Head of caudate nucleus (tissue), 42 donors: ENCODE measurements at places on chromosomes 16 and 17.

- no peak for DNase-seq
These were observed 20.5 kb downstream of the DEXI start for GRCh38 chr16:10921536-10922327.

GRCh38 chr17:17495536-17496188 is 533 bp downstream of the RASD1 start:
- no peak for DNase-seq

GRCh38 chr16:28573738-28574718 is 20.3 kb downstream of the SGF29 start:
- DNase-seq = no peak

DNA sequence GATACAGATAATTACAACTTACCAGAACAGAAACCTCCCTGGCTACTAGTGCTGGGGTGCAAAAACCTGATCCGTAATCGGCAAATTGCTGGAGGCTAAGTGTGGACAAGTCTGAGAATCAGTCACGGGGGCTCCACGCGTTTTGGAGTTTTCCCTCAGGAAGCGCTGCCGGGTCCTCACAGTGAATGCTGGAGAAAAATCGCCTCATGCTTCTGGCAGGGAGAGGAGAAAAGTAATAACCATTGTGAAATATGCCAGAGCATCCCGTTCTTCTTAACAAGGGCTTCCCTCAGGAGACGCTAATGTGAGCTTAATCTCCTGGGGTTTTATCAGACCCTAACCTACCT is 79.0 kb upstream of the CACNG5 start:
- DNase-seq = no peak

DNA sequence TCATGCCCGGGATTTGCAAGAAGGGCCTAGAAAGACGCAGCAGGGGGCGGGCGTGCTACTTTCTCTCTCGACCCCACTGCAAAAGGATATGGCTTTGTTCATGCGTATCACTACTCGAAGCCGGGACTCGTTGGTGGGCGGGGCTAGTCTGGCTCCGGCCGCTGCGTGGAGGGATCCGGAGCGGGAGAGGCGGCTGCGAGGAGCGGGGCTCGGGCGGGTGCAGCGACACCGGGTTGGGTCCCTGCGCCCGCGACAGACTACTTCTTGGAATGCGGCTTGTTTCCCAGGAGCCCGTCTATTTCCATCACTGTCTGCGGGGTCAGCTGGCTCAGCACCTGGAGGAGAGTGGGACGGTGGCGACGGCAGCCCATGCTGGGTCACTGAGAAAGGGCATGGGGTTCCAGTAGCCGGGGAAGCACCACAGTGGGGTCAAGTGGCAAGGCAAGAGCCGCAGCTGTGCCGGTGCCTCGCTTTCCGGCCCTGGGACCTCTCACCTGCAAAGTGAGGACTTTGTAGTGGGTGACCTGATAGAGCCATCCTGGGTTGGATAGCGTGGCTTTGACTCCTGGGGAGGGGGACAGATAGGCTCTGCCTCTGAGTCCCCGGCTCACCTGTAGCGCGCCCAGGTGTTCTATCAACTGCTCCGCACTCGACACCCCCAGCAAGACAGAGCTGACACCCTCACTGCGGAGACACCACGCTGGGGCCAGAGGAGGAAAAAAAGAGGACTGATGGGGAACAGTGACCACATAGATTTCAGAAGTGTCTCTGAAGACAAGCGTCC is 6.6 kb downstream of the KCNAB3 start:
- DNase-seq = peak; percentile 81

DNA sequence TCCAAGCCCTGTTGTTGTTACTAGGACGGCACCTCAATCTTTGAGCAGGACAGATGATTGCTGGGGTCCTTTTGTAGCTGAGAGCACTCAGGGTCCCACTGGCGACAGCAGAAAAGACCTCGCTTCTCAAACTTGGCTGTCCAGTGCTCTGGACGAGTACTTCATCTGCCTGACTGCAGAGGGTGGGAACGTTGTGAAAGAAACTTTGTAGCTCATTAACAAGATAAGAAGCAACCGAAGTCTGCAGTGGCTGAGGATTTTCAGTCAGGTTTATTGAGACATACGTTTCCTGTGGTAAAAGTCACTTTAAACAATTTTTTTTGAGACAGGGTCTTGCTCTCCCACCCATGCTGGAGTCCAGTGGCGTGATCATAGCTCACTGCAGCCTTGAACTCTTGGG is 191.7 kb downstream of the PRKCB start:
- DNase-seq = no peak

- DNase-seq = no peak
These were observed 810 bp upstream of the GAN start for GRCh38 chr16:81313701-81314602.

- no peak for DNase-seq
These were observed 27.7 kb upstream of the CACNG5 start for GRCh38 chr17:66807182-66807581.

DNA sequence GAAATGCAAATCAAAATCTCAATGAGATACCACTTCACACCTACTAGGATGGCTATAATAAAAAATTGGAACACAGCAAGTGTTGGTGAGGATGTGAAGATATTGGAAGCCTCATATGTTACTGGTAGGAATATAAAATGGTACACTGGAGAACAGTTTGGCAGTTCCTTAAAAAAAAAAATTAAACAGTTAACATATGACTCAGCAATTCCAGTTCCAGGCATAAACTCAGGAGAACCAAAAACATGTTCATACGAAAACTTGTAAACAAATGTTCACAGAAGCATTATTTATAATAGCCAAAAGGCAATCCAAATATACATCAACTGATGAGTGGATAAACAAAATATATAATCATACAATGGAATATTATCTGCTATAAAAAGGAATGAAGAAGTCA is 28.2 kb downstream of the ZNF652 start:
- DNase-seq = no peak

DNA sequence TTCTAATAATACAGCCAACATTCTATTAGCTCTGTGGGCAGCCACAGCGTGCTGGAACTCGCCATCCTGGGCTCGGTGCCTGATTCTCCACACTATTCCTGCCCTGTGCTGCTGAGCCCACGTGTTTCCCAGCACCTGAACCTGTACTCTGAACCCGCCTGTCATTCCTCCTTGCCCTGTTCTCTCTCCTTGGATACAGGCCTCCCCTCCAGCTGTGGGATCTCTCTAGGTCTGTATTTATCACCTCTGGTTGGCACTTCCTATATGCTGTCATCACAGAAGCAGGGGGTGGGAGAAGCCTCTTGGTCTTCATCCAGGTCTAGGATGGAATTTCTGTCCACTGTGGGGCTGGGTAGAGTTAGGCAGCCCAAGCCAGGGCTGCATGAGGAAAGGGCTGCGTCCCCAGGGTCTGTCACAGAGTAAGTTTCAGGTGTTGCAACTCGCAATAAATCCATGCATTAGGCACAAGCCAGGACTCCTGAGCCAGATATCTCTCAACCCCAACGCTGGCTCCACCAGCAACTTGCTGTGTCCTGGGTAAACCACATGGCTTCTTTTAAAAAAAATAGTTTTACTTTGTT is 56.0 kb downstream of the ABAT start:
- DNase-seq = no peak

- no peak for DNase-seq
These were observed 7.4 kb downstream of the ASGR2 start for GRCh38 chr17:7107012-7107754.

GRCh38 chr17:22669721-22670120 is 977.4 kb downstream of the KCNJ18 start:
- DNase-seq = no peak

DNA sequence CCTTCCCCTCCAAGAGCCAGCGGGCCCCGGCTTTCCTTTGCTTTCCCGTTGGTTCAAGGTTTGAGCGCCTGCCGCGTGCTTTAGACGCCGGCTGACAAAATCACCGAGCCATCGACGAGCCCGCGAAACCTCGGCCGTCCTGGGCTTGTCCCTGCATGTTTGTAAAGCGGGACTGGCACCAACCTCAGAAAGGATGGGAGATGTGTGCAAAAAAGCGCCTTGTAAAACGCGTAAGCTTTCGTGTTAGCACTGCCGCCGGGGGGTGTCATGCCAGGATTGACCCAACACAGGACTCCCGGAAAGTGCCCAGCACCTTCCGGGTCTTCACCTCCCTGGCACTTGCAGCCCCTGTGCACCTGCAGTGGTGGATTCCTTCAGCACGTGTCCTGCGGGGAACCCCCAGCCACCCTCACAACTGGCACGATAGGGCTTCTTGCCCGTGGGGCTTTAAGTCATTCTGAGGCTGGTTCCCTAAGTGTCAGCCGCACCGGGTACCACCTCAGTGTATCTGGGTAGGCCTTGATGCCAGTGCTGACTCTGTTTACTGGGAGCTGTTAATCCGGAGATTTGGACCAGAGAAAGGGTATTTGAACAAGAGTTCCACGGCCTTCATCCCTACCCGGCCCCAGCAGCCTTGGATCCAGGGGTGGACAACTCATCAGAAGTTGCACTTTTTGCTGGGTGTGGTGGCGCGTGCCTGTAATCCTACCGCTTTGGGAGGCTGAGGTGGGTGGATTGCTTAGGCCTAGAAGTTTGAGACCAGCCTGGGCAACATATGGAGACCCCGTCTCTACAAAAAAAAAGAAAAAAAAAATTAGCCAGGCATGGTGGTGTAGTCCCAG is 817 bp downstream of the NDUFAF8 start:
- DNase-seq = no peak

- DNase-seq = no peak
These were observed 7.6 kb downstream of the EPN2 start for GRCh38 chr17:19244781-19245180.

DNA sequence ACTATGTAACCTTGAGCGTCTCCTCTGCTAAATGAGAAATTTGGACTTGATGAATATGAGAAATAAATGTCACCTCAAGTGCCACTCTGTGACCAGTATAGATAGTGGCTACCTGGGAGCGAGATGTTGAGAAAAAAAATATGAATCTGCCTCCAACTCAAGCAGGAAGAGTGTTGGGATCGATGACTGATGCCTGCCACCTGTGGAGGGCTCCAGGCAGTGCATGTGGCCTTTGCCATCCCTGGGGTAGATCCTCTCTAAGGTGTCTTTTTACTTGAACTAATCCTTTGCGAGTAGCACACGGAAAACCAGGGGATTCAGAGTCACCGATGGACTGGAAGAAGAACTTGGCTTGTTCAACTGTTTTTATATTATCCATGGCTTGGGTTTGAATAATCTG is 9.4 kb downstream of the CCDC182 start:
- DNase-seq = no peak

GRCh38 chr17:7836596-7837407 is 2.8 kb downstream of the KDM6B start:
- peak; percentile 50 for DNase-seq

DNA sequence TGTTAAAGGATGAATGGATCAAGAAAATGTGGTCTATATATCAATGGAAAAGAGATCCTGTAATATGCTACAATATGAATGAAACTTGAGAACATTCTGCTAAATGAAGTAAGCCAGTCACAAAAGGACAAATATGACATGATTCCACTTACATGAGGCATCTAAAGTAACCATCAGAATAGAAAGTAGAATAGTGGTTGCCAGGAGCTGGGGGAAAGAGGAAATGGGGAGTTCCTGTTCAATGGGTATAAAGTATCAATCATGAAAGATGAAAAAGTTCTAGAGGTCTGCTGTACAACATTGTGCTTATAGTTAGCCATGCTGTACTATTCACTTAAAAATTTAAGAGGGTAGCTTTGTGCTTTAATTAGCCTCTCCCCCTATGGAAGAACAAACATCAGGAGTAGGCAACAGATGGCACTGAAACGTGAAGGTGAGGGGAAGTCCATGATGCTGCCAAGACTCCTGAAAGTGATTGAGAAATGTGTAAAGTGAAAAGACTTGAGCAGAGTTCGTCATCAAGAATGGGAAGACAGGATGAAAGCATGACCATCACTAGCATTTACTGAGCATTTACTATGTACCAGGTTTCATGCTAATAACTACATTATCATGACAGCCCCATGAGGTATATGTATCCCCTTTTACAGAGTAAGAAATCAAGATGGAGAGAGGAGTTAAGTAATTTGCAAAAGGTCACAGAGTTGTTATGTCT is 167.2 kb downstream of the CYB561 start:
- no peak for DNase-seq

GRCh38 chr17:57995076-57995956 is 7.3 kb upstream of the VEZF1 start:
- peak; percentile 83 for DNase-seq

DNA sequence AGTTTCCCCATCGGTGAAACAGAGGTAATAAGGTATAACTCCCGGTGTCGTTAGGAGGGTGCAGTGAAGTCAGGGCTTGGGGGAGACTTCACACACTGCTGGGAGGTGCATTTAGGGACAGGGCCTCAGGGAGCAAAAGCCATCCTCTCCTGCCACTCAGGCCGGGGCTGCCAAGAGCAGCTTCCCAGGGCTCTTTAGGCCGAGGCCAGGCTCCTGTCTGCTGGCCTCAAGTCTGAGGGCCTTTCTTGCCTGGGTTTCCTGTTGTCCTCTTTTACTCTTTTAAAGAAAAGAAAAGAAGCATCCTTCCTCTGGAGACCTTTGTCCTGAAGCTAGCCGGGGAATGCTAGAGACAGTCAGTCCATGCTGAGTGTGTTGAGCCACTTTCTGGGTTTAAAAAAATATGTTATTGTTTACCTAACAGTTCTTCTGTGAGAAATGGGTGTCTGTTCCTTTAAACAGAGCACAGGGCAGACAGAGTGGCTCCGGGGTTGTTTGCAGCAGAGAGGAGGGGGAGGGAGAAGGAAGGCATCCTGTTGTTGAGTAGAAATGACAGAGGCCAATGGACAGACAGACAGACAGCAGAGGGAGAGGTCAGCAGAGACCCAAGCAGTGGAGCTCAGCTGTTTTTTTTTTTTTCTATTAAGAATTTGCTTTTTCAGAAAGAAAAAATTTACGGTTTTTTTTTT is 79.1 kb downstream of the C17orf67 start:
- DNase-seq = no peak

DNA sequence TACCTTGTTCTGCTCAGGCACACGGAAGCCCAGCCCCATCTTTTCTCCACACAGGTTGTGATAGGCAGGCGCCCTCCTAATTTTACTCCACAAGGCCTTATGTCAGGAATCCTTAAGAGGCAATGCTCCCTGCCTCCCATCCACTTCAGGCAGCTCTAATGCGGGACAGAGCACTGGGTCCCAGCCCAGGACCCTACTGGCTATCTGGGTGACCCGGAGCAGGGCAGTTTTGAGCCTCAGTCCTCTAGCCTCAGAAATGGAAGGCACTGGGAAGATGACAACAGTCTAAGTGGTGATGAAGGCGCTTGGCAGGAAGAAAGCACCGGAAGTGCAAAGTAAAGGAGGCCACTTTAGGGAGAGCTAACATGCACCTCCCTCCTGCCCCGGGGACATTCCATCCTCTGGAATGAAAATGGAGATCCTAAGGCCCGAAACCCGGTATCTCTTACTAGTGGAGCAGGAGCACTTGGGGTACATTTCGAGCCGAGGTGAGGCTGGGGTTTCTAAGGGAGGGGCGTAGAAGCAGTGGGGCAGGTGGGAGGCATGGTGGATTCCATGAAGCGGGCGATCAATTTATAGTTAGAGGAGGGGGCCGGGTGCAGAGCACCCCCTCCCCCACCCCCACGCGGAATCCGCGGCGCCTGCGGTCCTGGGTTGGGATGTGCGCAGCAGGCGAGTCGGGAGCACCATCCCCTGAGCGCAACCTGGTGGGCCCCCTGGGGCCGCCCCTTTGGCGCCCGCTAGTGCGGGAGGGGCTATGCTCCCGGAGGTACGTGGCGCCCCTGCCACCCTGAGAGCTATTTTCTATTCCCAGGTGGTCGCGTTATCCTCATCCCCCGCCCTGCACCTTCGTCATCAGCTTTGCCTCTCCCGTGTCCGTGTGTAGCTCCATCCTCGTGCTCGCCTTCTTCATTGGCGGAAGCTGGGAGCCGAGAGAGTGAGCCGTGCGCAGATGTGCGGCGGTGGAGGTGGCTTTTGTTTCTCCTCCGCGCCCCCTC is 4.9 kb downstream of the MT1F start:
- peak; percentile 37 for DNase-seq
